Heart right ventricle (tissue), 16 donors: ENCODE measurements at places on chromosomes 11 and 22. TPM values are rescaled to one million over a fixed set of nuclear protein-coding genes. Genes with fewer than 3 reads are reported as not detected.

CASP1 gene
- total RNA-seq, result 7.7 TPM

GRCh38 chr11:28529540-28530410 lies 421.6 kb downstream of the METTL15 start:
- no peak overlapping the region for H3K4me3 ChIP-seq
- no peaks in the 10 kb centered on the region for H3K4me1 ChIP-seq

- no peak for DNase-seq
- H3K27ac ChIP-seq, result no peak within 1 kb of the TSS
- H3K36me3 ChIP-seq, result no peaks in the 10 kb centered on the region
- H3K4me3 ChIP-seq, result no peak within 1 kb of the TSS
- peaks cover 10% of the 10 kb centered on the region for H3K4me1 ChIP-seq
Observed at GRCh38 chr22:50012211-50013181, at the start of gene IL17REL. Gene IL17REL, minus strand, starts transcription at chr22:50012765. Its CDS starts 119 bp downstream, at chr22:50012646.

DNA sequence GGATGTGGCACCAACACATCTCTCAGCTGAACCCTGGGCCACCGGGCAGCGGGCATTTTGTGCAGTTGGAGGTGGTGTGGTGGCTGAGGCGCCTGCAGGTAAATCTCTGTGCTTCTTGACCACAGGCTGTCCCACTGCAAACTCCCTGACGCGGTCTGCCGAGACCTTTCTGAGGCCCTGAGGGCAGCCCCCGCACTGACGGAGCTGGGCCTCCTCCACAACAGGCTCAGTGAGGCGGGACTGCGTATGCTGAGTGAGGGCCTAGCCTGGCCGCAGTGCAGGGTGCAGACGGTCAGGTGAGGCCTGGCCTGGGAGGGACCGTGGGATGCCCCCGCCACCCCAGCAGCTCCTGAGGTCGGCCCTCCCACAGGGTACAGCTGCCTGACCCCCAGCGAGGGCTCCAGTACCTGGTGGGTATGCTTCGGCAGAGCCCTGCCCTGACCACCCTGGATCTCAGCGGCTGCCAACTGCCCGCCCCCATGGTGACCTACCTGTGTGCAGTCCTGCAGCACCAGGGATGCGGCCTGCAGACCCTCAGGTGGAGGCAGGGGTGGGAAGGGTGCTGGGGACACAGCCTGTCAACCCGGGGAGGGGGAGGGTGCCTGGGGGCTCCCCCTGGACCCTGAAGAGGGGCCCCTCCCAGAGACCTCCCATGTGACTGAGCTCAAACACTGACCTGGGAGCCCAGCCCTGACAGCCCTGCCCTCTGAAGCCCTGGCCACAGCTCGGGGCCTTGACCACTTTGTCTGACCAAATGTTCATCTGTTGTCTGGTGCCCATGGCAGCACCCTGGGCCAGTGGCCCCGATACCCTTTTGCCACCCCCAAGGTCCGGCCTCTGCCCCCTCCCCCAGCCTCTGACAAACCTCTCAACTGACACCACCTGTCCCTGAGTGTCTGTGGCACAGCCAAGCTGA lies 4.6 kb upstream of the PGGHG start:
- peaks cover 33% of the 10 kb centered on the region for H3K4me1 ChIP-seq
- H3K27ac ChIP-seq, result no peak overlapping the region
- no peak overlapping the region for H3K4me3 ChIP-seq
- peaks cover 78% of the 10 kb centered on the region for H3K27me3 ChIP-seq
- no peaks in the 10 kb centered on the region for H3K36me3 ChIP-seq

APOBEC3A gene
- total RNA-seq, result 3.8 TPM

- H3K4me1 ChIP-seq, result no peaks in the 10 kb centered on the region
- no peaks in the 10 kb centered on the region for H3K36me3 ChIP-seq
- DNase-seq, result no peak
Observed at GRCh38 chr11:13487661-13488030, 8.2 kb downstream of the PTH start.

MS4A7 gene
- 4.3 TPM for total RNA-seq

DNA sequence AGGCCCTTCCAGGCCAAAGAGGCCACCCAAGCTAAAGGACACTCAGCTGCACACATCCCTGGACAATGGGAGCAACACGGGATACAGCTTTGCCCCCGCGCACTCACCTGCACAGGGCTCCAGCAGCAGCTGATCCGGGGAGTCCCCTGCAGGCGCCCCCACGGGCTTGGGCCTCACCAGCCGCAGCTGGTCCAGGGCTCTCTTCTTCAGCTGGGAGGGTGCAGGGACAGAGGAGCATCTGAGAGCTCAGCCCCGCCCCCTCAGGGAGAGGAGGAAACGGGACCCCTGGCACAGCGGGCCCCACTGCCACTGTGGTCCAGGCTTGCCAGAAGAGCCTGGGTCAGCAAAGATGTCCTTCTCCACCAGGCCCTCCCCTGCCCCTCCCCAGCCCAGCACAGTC lies 7.8 kb upstream of the MFNG start:
- no peak for DNase-seq
- no peak overlapping the region for H3K4me3 ChIP-seq
- H3K27me3 ChIP-seq, result no peaks in the 10 kb centered on the region
- H3K36me3 ChIP-seq, result no peaks in the 10 kb centered on the region
- H3K27ac ChIP-seq, result no peak overlapping the region

KCTD14 gene
- total RNA-seq, result 0.21 TPM

CDCA5 gene
- 5.3 TPM for total RNA-seq

DNA sequence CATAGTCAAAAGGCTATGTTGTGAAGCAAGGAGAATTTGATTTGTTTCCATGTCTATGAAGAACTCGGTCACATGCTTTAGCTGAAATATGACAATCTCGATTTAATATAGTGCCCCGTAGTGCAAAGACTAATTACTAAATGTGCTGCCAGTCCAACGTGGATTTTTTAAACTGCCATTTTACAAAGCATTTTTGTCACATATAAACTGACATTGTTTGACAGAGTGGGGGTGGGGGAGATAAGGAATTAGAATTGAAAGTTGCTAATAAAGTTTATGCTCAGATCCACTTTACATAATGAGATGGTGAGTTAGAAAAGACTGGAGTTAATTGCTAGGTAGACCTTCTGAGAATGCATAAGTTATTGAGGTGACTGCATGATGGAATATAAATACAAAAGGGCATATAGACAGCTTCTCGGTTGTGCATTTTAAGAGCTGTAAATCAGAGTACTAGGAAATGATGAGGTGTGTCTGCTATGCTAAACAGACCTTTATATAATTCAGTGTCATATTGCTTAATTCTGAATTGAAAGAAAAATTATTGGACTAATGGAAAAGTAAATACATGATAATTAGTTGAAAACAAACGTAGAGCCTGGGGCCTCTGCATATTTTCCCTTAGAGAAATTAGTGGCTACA lies 158.9 kb upstream of the MTNR1B start:
- no peak overlapping the region for H3K27ac ChIP-seq
- no peaks in the 10 kb centered on the region for H3K36me3 ChIP-seq
- H3K27me3 ChIP-seq, result no peaks in the 10 kb centered on the region
- no peak for DNase-seq
- no peaks in the 10 kb centered on the region for H3K4me1 ChIP-seq
- no peak overlapping the region for H3K4me3 ChIP-seq

GRCh38 chr11:111702623-111703022 lies 63.6 kb downstream of the PPP2R1B start:
- H3K36me3 ChIP-seq, result peaks cover 58% of the 10 kb centered on the region
- H3K4me3 ChIP-seq, result no peak overlapping the region
- H3K4me1 ChIP-seq, result peaks cover 3% of the 10 kb centered on the region
- H3K27me3 ChIP-seq, result no peaks in the 10 kb centered on the region

DNA sequence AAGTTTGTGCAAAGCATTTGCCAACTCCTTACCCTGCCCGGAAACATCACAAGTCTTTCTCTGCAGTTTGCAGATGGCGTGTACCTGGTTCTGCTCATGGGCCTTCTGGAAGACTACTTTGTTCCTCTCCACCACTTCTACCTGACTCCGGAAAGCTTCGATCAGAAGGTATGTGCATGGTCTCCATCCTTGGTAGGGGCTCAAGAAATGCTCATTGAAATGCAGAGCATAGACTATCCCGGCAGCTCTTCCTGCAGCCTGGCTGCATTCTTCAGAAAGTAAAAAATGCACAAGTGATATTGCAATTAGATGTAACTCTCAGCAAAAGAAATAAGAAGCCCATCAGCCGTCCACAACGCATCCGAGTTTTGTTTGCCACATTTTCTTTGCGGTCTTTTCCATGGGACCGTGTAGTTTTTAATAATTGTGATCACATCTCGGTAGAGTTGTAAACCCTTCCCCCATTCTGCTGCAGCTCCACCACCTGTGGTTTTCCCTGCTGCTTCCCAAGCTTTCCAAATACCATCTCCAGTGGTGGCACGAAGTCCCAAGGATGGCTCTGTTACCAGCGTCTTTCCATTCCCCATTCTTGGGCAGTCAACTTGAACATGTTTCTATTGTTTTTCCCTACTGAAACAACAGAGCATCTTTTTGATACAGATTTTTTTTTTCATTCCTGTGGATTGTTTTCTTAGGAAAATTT lies 22.7 kb upstream of the PARVG start:
- H3K4me1 ChIP-seq, result no peaks in the 10 kb centered on the region
- peaks cover 12% of the 10 kb centered on the region for H3K36me3 ChIP-seq
- no peak for DNase-seq
- no peak overlapping the region for H3K27ac ChIP-seq

ARHGAP32 gene
- total RNA-seq, result 3.2 TPM

MMP8 gene
- not detected for total RNA-seq

DNA sequence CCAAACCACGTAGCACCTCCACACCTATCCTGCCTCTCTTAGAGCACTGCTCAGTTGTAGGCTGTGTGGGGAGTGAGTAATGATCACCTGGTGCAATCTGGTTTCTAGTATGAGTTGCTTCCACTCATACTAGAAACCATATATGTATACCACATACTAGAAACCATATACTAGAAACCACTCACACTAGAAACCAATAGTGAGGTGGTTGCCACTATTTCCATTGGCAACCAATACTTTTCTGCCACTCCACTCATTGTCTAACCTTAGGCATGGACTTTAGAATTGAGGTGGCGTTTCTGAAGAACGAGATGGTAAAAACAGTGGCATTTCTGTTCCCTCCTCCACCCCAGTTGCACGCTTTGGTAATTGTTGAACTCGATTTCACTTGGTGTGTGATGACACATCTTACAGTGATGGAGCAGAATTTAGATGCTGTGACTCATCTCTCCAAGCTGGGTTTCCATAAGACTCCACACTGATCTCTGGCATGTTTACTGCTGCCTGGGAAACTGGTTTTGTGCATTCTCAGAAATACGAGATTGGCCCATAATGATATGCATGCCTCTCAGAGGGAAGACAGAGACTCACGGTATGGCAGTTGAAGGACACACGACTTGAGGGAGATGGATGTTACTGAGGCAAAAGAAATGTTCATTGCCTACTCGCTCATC lies 82.9 kb downstream of the KIRREL3 start:
- no peak overlapping the region for H3K4me3 ChIP-seq
- no peak overlapping the region for H3K27ac ChIP-seq
- DNase-seq, result no peak
- H3K27me3 ChIP-seq, result no peaks in the 10 kb centered on the region
- no peaks in the 10 kb centered on the region for H3K36me3 ChIP-seq

DNA sequence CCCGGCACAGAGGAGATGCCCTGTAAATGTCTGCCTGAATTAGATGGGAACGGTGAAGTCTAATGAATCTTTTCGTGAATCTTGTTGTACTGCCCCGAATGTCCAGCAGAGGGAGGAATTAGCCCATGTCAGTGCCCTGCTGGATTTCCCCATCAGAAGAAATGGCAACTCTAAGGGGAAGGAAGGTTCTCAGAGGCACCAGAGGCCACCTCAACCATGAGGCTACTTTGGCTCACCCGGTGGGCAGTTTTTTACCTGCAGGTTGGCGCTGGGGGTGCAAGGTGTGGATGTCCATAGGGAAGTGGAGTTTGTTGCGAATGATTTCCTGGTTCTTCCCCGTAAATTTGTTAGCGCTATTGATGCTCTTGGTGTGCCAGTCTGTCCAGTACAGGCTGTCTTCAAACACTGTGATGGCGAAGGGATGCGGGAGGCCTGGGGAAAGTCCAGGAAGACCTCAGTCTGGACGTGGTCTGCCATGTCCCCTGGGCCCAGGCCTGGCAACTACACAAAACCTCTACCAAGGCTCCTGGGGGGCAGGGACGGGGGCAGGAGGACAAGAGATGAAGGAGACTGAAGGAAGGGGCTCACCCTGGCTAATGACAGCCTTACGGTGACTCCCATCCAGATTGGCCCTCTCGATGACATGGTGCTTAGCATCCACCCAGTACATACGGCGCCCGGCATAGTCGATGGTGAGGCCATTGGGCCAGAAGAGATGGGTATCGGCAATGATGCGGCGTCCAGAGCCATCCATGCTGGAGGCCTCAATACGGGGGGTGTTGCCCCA lies 28.5 kb downstream of the LRP4 start:
- peaks cover 19% of the 10 kb centered on the region for H3K36me3 ChIP-seq
- no peak overlapping the region for H3K27ac ChIP-seq
- H3K27me3 ChIP-seq, result no peaks in the 10 kb centered on the region
- no peaks in the 10 kb centered on the region for H3K4me1 ChIP-seq
- no peak for DNase-seq

- no peaks in the 10 kb centered on the region for H3K27me3 ChIP-seq
- H3K4me1 ChIP-seq, result peaks cover 2% of the 10 kb centered on the region
- H3K27ac ChIP-seq, result no peak overlapping the region
- H3K36me3 ChIP-seq, result no peaks in the 10 kb centered on the region
- no peak for DNase-seq
Observed at GRCh38 chr11:78763664-78764063, 189.0 kb upstream of the NARS2 start.

DNA sequence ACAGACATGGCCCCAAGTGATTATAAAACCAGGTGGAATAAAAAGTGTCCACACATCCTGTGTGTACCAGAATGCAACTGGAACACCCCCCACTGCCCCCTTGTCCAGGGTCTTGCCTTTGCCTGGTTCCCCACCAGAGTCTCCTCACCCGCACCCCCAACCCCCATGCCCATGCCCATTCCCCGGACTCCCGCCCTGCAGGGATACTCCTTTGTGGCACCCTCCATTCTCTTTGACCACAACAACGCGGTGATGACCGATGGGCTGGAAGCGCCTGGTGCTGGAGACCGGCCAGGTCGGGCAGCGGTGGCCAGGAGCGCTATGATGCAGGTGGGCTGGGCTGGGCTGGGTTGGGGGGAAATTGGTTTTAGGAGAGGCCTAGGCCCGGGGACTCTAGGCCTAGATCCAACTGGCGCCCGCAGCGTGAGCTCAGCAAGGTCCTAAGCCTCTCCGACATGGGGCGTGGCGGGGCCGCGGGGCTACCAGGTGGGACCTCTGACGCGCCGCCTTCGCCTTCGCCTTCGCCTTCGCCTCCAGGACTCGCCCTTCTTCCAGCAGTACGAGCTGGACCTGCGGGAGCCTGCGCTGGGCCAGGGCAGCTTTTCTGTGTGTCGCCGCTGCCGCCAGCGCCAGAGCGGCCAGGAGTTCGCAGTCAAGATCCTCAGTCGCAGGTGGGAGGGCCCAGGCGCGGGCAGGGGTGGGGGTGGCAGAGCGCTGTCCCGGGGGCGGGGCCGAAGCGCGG lies 9.1 kb downstream of the RPS6KA4 start:
- H3K4me3 ChIP-seq, result no peak overlapping the region
- no peak for DNase-seq
- H3K4me1 ChIP-seq, result no peaks in the 10 kb centered on the region

DNA sequence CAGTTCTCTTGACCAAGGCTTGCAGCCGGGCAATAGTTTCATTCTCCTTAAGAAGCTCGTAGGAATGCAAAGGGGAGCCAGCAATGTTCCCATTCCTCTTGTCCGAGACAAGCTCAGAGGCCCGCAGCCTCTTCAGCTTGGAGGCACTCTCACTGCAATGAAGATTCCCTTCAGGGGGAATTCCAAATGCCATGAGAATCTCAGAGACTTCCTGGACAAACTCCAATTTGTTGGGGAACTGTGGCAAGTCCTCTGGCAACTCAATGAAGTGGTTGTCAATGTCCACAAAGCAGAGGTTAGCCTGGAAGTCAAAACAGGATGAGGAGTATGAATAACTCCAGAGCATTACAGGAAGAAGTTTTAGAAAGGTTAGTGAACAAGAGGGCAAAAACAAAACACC lies 84.4 kb downstream of the DENND5A start:
- H3K4me1 ChIP-seq, result peaks cover 7% of the 10 kb centered on the region
- H3K4me3 ChIP-seq, result no peak overlapping the region
- no peak for DNase-seq
- no peaks in the 10 kb centered on the region for H3K27me3 ChIP-seq
- H3K36me3 ChIP-seq, result peaks cover 92% of the 10 kb centered on the region
